ENCODE measurements at places on chromosomes 13 and 19. TPM values are rescaled to one million over a fixed set of nuclear protein-coding genes. Genes with fewer than 3 reads are reported as not detected.

DNA sequence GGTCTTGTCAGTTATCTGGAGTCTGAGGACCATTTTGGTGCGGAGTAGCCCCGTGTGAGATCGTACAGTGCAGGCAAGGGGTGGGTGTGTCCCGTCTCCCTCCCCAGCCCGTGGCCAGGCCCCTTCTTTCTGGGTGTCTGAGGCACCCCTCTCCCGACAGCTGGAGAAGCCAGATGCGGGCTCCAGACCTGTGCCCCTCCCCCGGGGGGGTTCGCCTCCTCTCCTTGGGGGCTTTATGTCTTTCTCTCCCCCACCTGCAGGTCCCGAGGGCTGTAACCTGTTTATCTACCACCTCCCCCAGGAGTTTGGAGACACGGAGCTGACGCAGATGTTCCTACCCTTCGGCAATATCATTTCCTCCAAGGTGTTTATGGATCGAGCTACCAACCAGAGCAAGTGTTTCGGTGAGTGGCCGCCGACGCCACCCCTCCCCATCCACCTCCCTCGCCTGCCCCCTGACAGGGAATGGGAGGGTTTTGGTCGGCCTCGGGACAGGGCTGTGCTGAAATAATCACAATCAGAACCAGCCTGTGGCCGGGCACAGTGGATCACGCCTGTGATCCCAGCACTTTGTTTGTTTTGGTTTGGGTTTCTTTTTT, 65.6 kb downstream of the CELF5 start:
- no peak for DNase-seq

DNA sequence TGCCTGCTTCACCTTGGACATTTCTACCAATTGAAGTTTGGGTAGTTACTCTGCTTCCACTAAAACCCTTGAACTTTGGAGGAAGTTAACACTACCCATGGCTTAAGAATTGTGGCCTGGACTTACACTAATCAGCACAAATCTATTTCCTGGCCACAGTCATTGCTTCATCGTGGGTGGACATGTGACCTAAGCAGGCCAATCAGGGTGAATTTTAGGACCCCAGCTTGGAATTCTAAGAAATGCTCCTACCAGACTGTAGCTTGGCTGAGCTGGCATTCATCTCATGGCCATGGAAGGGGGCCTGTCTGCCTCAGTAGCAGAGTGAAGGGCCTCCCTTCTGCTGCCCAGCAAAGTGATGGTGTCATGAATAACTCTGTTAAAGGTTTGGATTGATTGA, 58.3 kb upstream of the SLC15A1 start:
- no peak for DNase-seq

GSX1 gene
- polyA plus RNA-seq = not detected

TBCB gene
- polyA plus RNA-seq = 107 TPM

All from renal cortex interstitium (tissue), 15 donors.